ENCODE measurements at places on chromosomes 6 and 20.

DNA sequence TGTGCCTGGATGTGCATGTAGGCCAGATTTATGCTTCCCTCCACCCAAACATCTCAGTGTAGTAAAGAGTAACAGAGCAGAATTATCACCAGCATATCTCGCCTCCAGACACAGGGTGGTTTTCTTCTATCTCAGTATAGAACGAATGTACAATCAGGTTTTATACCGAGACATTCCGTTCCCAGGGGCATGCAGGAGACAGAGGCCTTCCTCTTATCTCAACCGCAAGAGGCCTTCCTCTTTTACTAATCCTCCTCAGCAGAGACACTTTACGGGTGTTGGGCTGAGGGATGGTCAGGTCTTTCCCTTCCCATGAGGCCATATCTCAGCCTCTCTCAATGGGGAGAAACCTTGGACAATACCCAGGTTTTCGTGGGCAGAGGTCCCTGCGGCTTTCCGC is 36.4 kb upstream of the MC3R start:
- DNase-seq: no peak

GRCh38 chr20:4985658-4986057 is 15.7 kb downstream of the SLC23A2 start:
- no peak for DNase-seq

- DNase-seq: no peak
Observed at GRCh38 chr20:20231528-20232298, 136.2 kb upstream of the INSM1 start.

- DNase-seq: no peak
Observed at GRCh38 chr20:6100246-6100645, 22.6 kb downstream of the FERMT1 start.

DNA sequence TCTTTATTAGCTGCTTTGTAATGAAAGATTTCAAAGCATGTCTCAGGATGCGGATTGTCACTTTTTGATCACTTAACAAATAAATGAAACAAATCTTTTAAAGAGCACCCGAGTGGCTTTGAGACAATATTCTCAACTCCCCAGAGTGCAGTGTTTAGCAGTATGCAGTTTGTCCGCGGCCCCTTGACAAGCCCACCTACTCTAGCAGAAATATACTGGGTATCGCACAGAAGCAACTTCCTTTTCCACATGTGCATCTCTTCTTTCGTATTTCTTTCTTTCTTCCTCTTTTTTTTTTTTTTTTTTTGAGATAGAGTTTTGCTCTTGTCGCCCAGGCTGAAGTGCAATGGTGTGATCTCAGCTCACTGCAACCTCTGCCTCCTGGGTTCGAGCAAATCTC is 84.5 kb upstream of the FAM184A start:
- no peak for DNase-seq

DNA sequence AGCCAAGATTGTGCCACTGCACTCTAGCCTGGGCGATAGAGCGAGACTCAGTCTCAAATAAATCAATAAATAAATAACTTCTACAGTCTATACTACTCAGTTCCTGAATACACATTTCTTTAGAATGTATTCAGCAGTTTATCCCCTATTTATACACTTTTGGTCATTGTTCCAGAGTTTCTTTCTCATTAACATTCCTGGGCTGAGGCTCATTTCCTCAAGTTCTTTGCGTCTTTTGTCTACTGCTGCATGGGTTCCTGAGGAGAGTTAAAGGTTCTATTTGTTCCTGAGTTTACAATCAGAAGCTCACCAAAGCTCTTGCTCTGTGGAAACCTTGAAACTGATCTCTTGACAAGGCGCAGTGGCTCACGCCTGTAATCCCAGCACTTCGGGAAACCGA is 37.7 kb upstream of the SASH1 start:
- DNase-seq: no peak

DNA sequence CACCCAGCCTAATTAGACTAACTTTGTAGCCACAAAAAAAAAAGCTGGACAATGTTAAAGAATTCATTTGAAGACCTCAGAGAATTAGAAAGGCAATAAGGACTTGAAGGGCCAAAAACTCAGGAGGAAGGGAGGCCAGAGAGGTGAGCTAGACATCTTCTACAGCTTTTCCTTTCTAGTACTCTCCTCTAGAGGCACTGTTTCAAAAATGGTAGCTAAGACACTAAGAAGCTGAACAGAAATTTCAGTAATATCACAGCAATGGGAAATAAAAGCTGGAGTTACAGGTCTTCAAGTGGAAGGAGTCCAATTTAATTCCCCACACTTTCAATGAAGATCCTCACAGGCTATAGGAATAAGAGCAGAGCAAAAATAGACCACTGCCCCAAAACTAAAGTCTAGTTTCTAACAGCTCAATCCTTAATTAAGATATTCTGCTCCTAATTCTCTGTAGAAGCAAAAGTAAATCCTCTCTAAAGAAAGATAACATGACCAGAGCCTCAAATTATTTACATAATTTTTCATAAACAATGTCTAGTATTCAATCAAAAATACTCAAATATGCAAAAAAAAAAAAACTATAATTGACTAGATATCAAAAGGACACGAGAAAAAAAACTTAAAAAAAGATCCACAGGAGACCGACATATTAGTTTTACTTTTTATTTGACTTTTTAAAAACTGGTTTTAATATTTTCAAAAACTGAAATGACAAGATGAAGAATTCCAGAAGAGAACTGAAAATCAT is 63.7 kb downstream of the RNGTT start:
- DNase-seq: no peak

GRCh38 chr6:14746139-14746837 is 499.6 kb upstream of the JARID2 start:
- DNase-seq: no peak

- no peak for DNase-seq
Observed at GRCh38 chr6:137683916-137684315, 183.1 kb upstream of the TNFAIP3 start.

DNA sequence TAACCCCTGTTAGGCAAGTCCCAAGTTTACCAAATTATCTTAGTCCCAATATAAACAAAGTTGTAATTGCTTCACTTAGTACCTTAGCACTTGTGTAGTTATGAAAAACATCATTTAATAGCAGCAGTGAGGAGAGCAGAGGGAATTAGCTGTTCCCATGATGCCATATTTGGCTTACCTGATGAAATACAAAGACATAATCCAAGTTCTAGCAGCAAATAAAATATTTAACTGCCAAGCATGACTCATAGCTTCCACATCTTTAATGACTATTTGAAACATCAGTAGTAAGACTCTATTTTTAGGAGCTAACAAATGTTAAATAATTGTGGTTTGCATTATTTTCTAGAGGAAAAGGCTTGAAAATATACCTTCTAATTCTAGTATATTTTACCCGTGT is 94.0 kb upstream of the MCHR2 start:
- no peak for DNase-seq
